Mesenteric fat pad (tissue), 1 donor: ENCODE measurements at places on chromosomes 16 and 17.
A peak's percentile ranks its signal among the peaks of the same experiment; 100 is the strongest.

- no peak for DNase-seq
Measured at GRCh38 chr17:48391444-48391843, 38.6 kb downstream of the SKAP1 start.

DNA sequence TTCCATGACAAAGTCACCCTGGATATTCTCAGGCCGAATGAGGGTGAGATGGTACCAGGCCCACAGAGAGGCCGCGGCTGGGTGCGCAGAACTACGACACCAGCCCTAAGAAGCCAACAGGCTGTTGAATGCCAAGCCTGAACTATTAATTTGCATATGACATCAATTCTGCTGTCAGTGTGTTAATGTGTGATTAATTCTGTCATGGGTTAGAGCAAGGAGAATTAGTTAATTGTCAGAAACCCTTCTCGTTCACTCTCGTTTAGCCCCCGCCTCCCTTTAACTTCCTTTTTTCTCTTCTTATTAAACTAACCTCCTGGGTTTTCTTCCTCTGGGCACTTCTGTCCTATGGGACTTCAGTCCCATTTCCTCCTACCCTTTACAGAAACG, 123.4 kb downstream of the ZFHX3 start:
- no peak for DNase-seq

DNA sequence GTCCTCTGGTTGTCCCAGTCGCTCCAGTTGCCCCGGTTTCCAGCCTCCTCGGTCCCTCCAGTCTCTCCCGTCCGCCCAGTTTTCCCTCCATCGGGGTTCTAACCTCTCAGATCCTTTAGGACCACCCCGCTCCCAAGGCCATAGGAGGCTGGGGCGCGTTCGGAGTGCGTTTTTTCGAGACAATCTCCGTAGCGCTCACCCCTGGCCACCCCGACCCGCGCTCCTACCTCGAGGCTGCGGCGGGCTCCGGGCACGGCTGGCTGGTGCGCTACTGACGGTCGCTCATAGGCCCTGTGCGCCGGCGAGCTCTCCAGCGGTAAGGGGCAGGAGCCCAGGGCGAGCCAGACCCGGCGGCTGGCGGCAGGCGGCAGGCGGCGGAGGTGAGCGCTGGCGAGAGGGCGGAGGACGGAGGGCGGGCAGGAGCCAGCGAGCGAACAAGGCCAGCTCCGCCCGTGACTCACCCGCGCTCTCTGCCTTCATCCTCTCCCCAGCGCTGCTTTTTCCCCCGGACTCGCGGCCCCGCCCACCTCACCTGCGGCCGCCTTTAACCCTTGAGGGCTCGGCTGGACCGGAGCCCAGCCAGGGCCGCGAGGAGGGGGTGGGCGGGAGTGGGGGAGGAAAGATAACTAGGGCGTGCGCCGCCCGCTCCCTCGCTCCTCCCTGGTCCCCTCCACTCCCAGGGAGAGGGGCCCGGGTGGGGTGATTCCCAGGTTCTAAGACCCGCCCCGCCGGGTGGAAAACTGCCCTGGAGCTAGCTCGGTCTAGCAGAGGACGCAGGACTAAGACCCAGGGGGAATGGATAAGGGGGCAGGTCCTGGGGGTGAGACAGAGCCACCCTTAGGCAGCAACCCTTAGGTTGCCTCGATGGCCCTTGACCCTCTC, at the start of gene SP6:
Gene SP6 (minus strand): TSS at position 472 of the 882 bp plus-strand sequence. CDS start 2,734 bp downstream, outside the sequence.
- no peak for DNase-seq

DNA sequence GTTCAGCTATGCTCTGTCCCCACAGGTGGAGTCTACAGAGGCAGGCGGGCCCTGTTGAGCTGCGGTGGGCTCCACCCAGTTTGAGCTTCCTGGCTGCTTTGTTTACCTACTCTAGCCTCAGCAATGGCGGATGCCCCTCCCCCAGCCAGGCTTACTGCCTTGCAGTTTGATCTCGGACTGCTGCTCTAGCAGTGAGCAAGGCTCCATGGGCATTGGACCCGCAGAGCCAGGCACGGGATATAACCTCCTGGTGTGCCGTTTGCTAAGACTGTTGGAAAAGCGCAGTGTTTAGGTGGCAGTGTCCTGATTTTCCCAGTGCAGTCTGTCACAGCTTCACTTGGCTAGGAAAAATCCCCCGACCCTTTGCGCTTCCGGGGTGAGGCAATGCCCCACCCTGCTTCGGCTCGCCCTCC, 89.1 kb downstream of the BCAS3 start:
- no peak for DNase-seq

- DNase-seq: no peak
Measured at GRCh38 chr17:82242977-82243647, 14.3 kb downstream of the SLC16A3 start.

- DNase-seq: no peak
Measured at GRCh38 chr16:78146807-78147206, 47.4 kb downstream of the WWOX start.

DNA sequence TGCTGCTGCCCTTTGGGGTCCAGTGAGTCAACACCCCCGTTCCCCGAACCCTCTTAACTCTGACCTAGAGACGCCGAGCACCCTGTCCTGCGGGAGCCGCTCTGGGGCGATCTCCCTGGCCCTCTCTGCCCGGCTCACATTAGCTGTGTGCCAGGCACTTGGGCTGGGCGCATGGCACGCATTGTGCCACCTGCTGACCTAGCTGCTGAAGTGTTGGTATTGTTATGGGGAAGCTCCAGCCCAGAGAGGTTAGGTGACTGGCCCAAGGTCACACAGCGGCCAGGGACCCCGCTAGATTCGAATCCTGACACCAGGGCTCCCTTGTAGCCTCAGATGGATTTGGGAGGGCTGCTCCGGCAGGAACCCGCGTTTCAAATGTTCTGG, 1.1 kb downstream of the HSD17B1 start:
- DNase-seq: no peak

- no peak for DNase-seq
Measured at GRCh38 chr16:85947230-85948137, 48.5 kb downstream of the IRF8 start.

- DNase-seq: peak; percentile 49
Measured at GRCh38 chr17:58305626-58306025, 23.0 kb downstream of the TSPOAP1 start.

GRCh38 chr17:65742403-65743307, 181.2 kb upstream of the AXIN2 start:
- DNase-seq: no peak

- DNase-seq: no peak
Measured at GRCh38 chr16:69293401-69293800, 17.7 kb upstream of the VPS4A start.

DNA sequence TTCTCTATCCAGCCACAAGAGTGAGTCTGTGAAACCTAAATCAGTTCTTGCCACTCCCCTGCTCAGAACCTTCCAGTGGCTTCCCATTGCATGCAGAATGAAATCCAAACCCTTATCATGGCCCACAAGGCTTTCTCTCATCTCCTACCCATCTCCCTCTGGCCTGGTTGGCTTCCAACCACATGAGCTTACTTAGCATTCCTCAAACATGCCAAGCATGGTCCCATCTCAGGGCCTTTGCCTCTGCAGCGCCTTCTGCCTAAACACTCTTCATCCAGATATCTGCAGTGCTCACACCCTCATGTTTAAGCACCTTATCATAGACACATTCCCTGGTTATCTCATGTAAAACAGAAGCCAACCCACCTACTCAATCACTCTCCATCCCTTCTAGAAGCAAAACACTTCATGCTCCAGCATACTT, 15.5 kb downstream of the TK2 start:
- no peak for DNase-seq

DNA sequence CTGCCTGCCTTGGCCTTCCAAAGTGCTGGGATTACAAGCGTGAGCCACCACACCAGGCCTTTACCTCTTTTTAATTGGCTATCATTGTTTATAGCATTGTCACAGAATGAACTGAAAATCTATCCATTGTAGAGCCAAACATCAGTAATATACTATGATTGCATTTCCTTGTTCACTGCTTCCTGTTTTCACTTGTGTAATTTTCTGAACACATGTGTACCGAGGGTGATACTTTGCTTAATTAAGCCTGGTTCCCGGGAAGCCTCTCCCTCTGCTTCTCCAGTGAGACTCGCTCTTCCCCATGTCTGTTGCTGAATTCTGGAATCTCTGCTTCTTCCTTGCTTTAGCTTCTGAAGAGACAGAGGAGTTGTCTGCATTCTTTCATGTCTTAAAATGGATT, 33.1 kb downstream of the POLR3E start:
- no peak for DNase-seq

DNA sequence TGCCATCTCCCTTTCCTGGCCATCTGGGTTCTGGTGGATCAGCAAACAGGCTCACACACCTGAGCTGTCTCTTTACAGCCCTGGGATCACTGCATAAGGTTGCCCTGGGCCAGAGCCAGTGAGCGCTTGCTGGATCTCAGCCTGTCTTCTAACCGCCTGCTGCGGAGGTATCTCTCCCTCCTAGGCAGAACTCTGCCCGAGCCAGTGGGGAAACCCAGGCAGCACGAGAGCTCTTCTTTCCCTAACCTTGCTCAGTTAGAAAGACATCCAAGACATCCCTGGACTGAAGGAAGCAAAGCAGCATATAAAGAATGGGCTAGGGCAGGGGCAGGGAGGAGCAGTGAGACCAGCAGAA, 6.4 kb downstream of the HAS3 start:
- DNase-seq: no peak

GRCh38 chr16:1791943-1792812, 1.3 kb downstream of the IGFALS start:
- DNase-seq: peak; percentile 85

- no peak for DNase-seq
Measured at GRCh38 chr17:10018461-10018891, 113.4 kb upstream of the RCVRN start.

GRCh38 chr17:57993471-57994365, 5.7 kb upstream of the VEZF1 start:
- no peak for DNase-seq

GRCh38 chr16:85526185-85526974, 86.7 kb upstream of the GSE1 start:
- no peak for DNase-seq

GRCh38 chr16:67406111-67406971, 9.9 kb downstream of the ZDHHC1 start:
- DNase-seq: no peak

- DNase-seq: no peak
Measured at GRCh38 chr17:29136998-29137730, 43.0 kb downstream of the MYO18A start.

- DNase-seq: no peak
Measured at GRCh38 chr16:15980329-15980728, 30.9 kb downstream of the ABCC1 start.

DNA sequence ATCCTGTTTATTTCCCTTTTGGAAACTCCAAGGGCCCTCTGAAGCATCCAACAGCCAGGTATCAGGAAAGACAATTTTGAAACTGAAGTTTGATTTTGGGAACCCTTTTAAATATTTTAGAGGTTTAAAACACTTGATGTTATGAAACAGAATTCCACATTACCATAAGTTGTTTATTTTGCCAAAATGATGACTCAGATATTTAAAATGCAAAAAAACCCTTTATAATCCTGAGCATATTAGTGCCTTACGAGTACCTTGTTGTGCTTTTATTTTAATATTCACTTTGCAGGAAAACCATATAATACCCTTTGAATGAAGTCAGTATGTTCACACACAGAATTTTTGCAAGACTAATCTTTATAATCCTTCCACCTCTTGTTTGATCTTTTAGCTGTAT, 765.1 kb upstream of the CA10 start:
- no peak for DNase-seq

GRCh38 chr17:28540231-28540630, 12.2 kb downstream of the UNC119 start:
- DNase-seq: no peak

- DNase-seq: no peak
Measured at GRCh38 chr17:47704736-47705135, 10.8 kb downstream of the TBKBP1 start.

GRCh38 chr16:68356249-68356918, 45.6 kb downstream of the PRMT7 start:
- DNase-seq: no peak

DNA sequence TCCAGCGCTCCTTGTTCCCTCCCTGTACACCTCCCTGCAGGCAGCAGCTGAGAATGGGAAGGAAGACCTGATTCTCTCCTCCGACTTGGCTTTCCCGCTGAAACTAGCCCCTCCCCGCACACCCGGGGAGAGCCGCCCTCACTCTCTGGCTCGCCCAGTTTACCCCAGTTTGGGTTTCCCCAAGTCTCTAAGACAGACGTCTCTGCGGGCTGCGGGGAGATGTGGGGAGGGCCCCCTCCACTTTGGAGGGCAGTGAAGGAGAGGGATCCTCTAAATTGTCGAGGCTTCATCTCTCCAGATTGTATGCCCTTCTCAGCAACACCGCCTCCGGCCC, 797 bp downstream of the GRB7 start:
- DNase-seq: no peak

DNA sequence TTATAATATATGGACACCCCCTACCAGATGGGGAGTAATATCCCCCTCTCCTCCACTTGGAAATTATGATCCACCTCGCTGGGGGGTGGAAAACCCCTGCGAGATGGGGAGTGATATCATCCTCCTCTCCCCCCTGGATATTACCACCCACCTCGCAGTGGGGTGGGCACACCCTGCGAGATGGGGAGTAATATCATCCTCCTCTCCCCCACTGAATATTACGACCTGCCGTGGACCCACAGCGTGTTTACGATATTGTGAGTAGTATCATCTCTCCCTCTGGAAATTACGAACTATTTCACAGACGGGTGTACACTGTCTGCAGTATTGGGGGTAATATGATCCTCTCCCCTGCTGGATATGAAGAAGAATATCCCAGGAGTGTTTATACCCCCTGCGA, 228.3 kb upstream of the WSCD1 start:
- no peak for DNase-seq

- no peak for DNase-seq
Measured at GRCh38 chr16:81482329-81483063, 37.9 kb downstream of the CMIP start.

DNA sequence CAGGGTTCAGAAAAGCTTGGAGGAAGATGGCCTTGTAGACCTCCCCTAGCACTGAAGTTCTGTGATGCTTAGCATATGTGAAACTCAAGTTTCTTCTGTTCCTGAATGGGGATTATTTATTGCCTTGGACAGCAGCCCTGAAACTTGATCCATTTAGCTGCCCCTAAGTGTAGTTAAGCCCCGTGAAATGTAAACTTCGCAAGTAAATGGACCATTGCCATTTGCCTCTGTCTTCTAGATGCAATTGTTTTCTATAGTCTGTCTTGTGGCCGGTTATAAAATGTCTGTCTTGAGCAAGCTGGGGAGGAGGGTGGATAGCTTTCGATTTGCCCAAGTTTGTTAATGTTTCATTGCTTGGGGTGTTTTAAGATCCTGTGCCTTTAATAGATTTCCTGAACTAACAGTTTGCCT, 261.8 kb downstream of the CDH13 start:
- no peak for DNase-seq

DNA sequence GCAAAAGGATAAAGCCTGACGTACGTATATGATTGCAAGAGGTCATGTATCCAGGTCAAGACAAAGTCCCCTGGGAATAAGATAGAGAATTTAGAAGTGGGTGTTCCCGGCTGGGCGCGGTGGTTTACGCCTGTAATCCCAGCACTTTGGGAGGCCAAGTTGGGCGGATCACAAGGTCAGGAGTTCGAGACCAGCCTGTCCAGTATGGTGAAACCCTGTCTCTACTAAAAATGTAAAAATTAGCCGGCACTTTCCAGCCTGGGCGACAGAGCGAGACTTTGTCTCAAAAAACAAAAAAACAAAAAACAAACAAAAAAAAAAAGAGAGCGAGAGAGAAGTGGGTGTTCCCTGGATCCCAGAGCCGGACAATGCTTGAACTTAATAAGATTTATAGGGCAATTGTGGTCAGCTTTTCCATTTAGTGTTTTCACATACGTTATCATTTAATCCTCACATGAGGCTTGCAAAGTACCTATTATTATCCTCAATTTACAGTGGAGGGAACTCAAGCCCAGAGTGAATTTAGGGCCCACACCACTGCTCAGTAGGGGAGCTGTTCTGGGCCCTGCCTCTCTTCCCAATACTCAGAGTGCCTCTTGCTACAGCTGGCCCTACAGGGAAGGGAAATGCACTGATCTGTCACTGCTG, 481 bp upstream of the GLTPD2 start:
- no peak for DNase-seq
